Smooth muscle cell of trachea (primary cell): ENCODE measurements at places on chromosomes 3 and 15. TPM values are rescaled to one million over a fixed set of nuclear protein-coding genes. Genes with fewer than 3 reads are reported as not detected.

GOLGA8A gene
- 6.6 and 12.7 TPM in 2 replicates for total RNA-seq

DPPA4 gene
- total RNA-seq: not detected in 2 replicates

NR2E3 gene
- total RNA-seq: 0.29 TPM in 1 of 2 replicates, not detected in the other

CHRNA7 gene
- total RNA-seq: under 0.01 TPM in 1 of 2 replicates, not detected in the other

MOBP gene
- under 0.01 TPM in 1 of 2 replicates, not detected in the other for total RNA-seq

NR2F2 gene
- total RNA-seq: 23.0 and 23.9 TPM in 2 replicates

LINGO1 gene
- not detected in 2 replicates for total RNA-seq

LRRIQ4 gene
- total RNA-seq: not detected in 2 replicates

TAGLN3 gene
- 0.87 and 0.99 TPM in 2 replicates for total RNA-seq

EAF2 gene
- total RNA-seq: 0.87 and 0.99 TPM in 2 replicates

CP gene
- 0.33 TPM in 1 of 2 replicates, not detected in the other for total RNA-seq

TMEM39A gene
- total RNA-seq: 59.1 and 83.2 TPM in 2 replicates

MYLK gene
- total RNA-seq: 325 and 839 TPM in 2 replicates

GOLGA6L10 gene
- total RNA-seq: under 0.01 and 0.44 TPM in 2 replicates

TNFAIP8L3 gene
- total RNA-seq: 37.4 and 47.5 TPM in 2 replicates

KNL1 gene
- 1.2 and 28.2 TPM in 2 replicates for total RNA-seq

ANKRD63 gene
- not detected in 2 replicates for total RNA-seq

TMEM207 gene
- total RNA-seq: not detected in 2 replicates

PRSS50 gene
- not detected in 2 replicates for total RNA-seq

COL7A1 gene
- total RNA-seq: 22.5 and 52.6 TPM in 2 replicates

VEPH1 gene
- total RNA-seq: 63.0 and 91.0 TPM in 2 replicates

CFAP91 gene
- total RNA-seq: 0.33 and 0.44 TPM in 2 replicates

USP4 gene
- 24.3 and 35.6 TPM in 2 replicates for total RNA-seq

TMEM212 gene
- total RNA-seq: not detected in 2 replicates

COL8A1 gene
- total RNA-seq: 45.4 and 72.6 TPM in 2 replicates

P2RY13 gene
- not detected in 2 replicates for total RNA-seq

CHRD gene
- total RNA-seq: 0.73 and 2.6 TPM in 2 replicates

CCR9 gene
- total RNA-seq: not detected in 2 replicates

SLC28A2 gene
- not detected in 2 replicates for total RNA-seq

PXYLP1 gene
- 6.7 and 9.1 TPM in 2 replicates for total RNA-seq

CYP8B1 gene
- total RNA-seq: not detected in 2 replicates

TUSC7 gene
- under 0.01 TPM in 1 of 2 replicates, not detected in the other for total RNA-seq

CCR1 gene
- 4.5 and 7.6 TPM in 2 replicates for total RNA-seq

CDHR4 gene
- total RNA-seq: 0.33 TPM in 1 of 2 replicates, not detected in the other

PCLAF gene
- total RNA-seq: 23.3 and 66.8 TPM in 2 replicates

GP5 gene
- 0.17 TPM in 1 of 2 replicates, not detected in the other for total RNA-seq

NFKBIZ gene
- 20.9 and 23.5 TPM in 2 replicates for total RNA-seq

NANOGP8 gene
- 0.15 and 0.33 TPM in 2 replicates for total RNA-seq

RETNLB gene
- total RNA-seq: not detected in 2 replicates

PGBD4 gene
- total RNA-seq: 2.2 and 2.3 TPM in 2 replicates

GRM2 gene
- total RNA-seq: 0.15 and 0.17 TPM in 2 replicates

SLC51B gene
- 0.66 and 1.5 TPM in 2 replicates for total RNA-seq

CLDN18 gene
- total RNA-seq: under 0.01 TPM in 1 of 2 replicates, not detected in the other

HYAL1 gene
- 4.2 and 6.1 TPM in 2 replicates for total RNA-seq

MST1 gene
- 6.5 and 10.4 TPM in 2 replicates for total RNA-seq

ABI3BP gene
- total RNA-seq: 12.9 and 21.2 TPM in 2 replicates

PIGBOS1 gene
- 4.8 and 11.5 TPM in 2 replicates for total RNA-seq

MEGF11 gene
- not detected in 2 replicates for total RNA-seq

GPR171 gene
- not detected in 2 replicates for total RNA-seq

SPSB4 gene
- not detected in 2 replicates for total RNA-seq

PRR20G gene
- not detected in 2 replicates for total RNA-seq

GOLGA6L7 gene
- not detected in 2 replicates for total RNA-seq

VPS8 gene
- total RNA-seq: 74.3 and 76.7 TPM in 2 replicates

ZIC4 gene
- total RNA-seq: not detected in 2 replicates

SLC22A13 gene
- total RNA-seq: 0.73 and 1.2 TPM in 2 replicates

TYRO3 gene
- 10.0 and 18.0 TPM in 2 replicates for total RNA-seq

GLCE gene
- total RNA-seq: 24.3 and 28.8 TPM in 2 replicates

DLL4 gene
- total RNA-seq: 0.17 and 0.73 TPM in 2 replicates

KCNH8 gene
- total RNA-seq: not detected in 2 replicates
